Amniotic stem cell (primary cell): ENCODE measurements at places on chromosomes 4 and X.

GRCh38 chr4:121220698-121221097 is 56.6 kb upstream of the TNIP3 start:
- no peak for DNase-seq

- no peak for DNase-seq
Measured at GRCh38 chrX:141467442-141467841, 117.1 kb downstream of the SPANXA1 start.

GRCh38 chrX:39805825-39806224 is 291.9 kb downstream of the BCOR start:
- DNase-seq: no peak

DNA sequence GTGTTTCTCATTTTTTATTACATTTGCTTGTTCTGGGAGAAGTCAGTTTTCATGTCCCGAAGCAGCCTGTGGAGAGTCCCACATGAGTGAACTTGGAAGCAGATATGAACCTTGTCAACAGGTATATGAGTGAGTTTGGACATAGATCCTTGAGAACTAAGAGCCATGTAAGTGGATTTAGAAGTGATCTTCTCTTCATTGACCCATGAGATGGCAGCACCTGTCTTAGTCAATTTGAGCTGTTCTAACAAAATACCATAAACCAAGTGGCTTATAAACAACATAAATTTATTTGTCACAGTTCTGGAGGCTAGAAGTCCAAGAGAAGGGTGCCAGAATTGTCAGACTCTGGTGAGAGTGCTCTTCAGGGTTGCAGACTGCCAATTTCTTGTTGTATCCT is 1043.8 kb downstream of the ADGRL3 start:
- DNase-seq: no peak

GRCh38 chrX:72268597-72269365 is 8.3 kb downstream of the RPS4X start:
- DNase-seq: peak; percentile 8

DNA sequence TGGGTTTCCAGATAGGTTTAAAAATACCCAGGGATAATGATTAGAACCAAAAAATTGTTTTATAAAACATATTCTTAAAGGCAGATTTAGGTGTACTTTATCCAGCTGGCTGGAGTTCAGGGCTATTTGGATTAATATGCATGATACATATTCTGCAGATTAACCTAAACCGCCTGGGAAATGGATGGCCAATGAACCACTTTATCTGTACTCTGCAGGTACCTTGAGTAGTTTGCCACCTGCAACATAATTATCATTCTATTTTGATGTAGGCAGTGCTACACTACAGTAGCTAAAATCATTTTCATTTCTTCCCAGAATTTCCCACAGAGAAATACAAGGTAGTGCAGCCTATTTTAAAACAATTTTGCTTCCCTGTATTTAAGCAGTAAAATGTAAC is 683.2 kb upstream of the GNPDA2 start:
- no peak for DNase-seq

- no peak for DNase-seq
Measured at GRCh38 chrX:20594985-20595384, 328.3 kb upstream of the RPS6KA3 start.

DNA sequence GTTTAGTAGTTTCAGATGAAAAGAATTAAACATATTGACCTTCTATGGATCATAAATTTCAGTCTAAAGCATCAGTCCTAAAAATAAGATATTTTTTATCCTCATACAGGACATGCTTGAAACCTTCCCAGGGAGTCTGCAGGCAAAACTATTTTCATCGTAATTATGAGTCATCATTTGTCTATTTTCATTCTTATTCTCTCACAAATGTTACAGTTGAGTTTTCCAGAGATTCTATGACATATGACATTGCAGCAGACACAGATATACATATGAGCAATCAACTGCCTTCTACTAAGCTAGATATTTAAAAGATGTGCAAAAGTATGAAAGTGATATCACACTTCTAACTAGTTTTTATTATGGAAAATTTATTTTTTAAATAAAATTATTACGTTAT is 398.0 kb downstream of the MAGEB5 start:
- DNase-seq: no peak

DNA sequence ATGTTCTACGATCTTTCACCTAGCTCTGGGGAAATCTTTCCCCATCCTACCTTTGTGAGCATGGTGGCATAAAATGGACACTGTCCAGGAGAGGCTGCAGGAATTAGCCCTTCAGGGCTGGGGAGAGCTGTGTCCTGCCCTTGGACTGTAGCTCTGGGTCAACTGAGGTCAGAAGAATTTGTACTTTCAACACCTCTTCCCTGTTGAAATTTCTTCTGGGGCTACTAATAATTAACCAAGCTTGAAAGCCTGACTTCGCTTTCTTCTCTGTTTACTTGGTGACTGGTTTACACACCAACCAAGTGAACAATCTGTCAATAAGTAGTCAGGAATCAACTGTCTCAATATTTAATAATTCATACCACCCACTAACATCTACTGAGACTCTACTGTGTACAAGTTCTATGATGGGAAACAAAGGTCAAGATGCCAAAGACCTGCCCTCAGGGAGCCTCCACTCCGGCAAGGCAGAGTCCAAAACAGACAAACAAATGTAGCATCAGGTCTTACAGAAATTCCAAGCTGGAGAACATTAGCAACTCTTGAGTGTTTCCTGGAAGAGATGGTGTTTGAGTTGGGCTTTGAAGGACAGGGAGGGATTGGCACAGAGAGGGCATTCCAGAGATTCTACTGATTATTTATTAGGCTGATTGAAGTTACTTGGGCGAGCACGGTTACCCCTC is 113.1 kb downstream of the ENPP6 start:
- no peak for DNase-seq

DNA sequence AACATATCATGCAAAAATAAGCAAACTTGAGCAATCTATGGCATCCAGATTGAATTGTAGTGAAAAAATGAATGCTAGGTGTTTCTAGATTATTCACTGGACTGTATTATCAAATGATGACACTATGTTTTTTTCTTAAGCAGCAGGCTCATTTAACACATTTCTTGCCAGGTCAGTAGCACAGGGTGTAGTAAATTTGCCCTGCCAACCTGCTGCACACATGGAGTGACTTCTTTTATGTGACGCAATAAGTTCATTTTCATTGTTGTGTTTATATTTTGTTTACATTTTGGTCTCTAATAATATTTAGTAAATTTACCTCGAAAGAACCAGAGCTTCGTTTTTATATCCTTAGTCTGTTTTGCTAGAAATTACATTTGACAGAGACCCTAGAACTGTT is 9.5 kb downstream of the VBP1 start:
- DNase-seq: no peak

DNA sequence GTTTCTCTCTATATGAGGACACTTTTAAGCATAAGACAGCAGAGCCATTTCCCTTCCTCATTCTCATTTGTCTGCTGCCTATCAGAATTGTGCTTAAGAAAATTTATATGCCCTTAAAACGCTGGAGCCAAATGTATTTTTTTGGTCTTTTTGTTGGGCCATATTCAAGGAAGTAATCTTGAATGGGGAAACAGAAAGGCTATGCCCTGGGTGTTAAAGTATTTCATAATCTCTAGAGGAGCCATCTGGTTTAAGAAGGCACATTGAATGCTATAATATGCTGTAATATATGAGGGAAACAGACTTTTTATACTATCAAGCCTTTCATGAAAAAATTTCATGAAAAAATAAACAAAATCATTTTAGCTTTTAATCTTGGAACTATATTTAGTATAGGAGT is 4.3 kb downstream of the DMD start:
- DNase-seq: no peak

DNA sequence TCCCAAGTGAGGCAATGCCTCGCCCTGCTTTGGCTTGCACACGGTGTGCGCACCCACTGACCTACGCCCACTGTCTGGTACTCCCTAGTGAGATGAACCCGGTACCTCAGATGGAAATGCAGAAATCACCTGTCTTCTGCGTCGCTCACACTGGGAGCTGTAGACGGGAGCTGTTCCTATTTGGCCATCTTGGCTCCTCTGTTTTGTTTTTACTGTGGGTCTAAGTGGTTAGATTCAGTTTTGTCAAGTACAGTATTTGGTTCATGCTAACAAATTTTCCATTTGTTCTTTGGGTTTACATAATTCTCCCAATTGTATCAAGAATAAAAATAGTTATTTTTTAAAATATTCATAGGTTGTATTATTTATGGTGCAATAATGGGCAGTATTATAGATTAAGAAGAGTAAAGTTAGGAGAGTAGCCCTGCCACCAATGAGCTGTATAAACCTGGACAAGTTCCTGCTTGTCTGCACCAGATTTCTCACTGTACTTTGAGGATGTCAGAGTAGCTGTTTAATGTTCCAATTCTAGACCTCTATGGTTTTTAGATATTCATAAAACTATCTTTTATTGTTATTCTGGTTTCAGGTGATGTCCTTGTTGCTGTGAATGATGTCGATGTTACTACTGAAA is 23.4 kb downstream of the INTU start:
- no peak for DNase-seq

- no peak for DNase-seq
Measured at GRCh38 chrX:110265661-110266060, 52.2 kb downstream of the AMMECR1 start.

- DNase-seq: no peak
Measured at GRCh38 chrX:154059231-154059630, 38.3 kb downstream of the MECP2 start.

DNA sequence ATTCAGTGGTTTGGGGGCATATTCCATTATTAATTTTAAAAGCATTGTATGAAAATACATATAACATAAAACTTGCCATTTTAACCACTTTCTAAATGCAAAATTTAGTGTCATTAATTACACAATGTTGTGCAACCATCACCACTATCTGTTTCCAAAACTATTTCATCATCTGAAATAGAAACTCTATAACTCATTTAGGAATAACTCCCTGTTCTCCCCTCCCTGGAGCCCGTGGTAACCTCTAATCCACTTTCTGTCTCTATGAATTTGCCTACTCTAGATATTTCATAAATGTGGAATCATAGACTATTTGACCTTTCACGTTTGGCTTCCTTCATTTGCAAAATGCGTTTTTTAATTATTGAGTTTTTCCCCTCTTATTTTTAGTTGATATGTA is 101.4 kb upstream of the GPC4 start:
- no peak for DNase-seq

DNA sequence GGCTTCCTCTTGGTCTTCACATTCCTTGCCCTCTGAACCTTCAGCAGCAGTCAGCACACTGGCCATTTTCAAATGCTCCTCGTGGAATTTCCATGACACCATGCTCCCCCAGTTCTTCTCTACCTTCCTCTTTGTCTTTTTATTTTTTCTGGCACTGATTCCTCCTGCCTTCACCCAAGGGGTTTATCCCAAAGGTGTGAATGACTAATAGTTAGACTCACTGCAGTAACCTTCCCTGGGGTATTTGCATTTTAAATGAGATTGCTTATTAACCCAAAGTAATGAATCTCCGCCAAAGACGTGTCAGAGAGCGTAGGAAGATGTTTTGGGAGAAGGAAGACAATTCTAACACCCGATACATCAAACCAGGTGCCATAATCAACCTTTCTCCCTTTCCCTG is 36.2 kb downstream of the CD40LG start:
- DNase-seq: no peak

DNA sequence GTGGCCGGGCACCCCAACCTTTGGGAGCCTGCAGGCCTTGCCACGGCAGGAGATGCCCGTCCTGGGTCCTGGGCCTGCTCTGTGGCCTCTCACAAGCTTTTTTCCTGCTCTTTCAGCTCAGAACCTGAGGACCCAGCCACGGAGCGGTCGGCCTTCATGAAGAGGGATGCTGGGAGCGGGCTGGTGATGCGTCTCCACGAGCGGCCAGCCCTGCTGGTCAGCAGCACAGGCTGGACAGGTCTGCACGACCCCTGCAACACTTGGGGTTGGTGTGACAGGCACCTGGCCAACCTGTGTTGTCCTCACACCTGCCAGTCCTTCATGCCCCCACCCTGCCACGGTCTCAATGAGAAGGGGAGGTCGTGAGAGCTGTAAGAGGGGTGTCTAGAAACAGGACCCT is 170.0 kb downstream of the ADRA2C start:
- no peak for DNase-seq

DNA sequence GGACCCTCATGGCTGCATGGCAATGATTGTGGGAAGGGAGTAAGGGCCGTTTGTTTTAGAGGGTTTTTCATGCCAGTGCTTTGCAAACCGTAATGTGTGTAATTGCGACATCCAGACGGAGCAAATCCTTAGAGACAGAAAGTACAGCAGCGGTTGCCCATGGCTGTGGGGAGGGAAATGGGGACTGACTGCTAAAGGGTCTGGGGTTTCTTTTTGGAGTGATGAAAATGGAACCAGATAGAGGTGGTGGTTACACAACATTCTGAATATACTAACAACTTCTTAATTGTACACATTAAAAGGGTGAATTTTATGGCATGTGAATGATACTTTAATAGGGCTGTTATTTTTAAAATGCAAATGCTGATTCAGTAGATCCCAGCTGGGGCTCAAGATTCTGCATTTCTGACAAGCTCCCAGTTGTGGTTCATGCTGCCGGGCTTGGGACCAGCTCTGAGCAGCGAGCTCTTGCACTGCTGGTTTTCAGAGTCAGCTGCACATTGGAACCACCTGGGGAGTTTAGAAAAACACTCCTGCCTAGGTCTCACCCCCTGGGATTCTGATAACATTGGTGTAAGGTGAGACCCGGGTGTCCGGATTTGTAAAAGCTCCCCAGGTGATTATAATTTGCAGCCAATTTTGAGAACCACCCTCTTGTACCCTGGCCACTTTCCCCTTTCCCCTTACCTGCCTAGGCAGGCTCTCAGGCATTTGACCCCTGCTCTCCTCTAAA is 47.7 kb downstream of the PRPS1 start:
- DNase-seq: no peak

DNA sequence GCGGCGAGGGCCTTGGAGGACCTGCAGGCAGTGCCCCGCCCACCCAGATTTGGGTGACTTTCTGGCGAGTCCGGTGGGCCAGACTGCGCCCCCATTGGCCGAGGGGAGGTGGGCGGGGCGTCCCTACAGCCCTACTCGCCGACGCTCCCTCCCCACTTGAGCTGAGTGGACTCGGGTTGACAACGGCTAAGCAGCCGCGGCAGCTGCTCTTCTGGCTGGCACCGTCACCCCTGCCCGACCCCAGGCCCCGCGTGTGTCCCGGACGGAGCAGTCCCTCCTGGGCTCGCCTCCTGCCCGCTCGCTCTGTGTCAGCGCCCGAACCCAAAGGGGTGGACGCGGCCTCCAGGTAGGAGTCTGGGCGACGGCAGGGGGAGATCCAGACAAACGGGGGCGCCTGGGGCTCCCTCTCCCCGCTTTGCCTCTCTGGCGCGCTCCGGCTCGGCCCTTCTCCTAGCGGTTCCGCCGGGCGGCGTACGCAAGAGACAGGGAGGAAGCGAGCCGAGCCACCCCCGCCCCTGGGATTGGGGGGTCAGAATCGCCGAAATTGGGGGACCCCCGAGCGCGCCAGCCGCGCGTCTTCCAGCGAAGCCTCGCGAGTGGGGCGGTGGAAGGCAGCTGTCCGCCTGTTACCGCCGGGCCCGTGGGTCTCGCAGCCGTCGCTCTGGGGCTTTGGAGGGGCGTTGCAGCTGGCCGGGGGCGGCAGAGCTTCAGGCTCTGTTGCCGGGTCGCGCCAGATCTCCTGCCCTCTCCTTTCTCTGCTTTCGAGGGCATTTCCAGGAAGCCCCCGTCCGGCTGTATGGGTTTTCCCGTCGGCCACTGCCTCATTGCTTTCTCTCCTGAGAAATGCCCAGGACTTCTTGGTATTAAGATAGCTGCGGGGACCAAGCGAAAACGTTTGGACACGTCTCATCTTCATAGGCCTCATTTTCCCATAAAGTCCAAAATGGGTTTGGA is 46.3 kb downstream of the STARD8 start:
- DNase-seq: peak; percentile 14
